Activated T-cell treated with anti-CD3 and anti-CD28 coated beads, Interleukin-2, amount 50 U/mL, for 4 hours (primary cell): ENCODE measurements at places on chromosomes 7 and 10.

DNA sequence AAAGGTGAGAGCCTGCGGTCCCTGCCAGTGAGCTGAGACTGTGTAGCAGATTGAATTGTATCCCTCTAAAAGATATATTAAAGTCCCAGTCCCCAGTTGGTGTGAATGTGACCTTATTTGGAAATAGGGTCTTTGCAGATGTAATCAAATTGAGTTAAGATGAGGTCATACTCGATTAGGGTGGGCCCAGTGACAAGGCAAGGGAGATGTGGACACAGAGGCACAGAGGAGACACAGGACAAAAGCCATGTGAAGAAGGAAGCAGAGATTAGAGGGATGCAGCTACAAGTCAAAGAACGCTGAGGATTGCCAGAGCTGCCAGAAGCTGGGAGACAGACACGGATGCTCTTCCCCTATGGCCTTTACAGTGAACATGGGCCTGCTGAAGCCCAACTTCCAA is 104.3 kb downstream of the CLEC2L start:
- DNase-seq: no peak

- DNase-seq: no peak
Measured at GRCh38 chr10:121590772-121591171, 7.5 kb downstream of the FGFR2 start.

GRCh38 chr7:71470326-71470725 is 338.4 kb downstream of the GALNT17 start:
- DNase-seq: no peak

- no peak for DNase-seq
Measured at GRCh38 chr10:47383261-47384147, 589 bp downstream of the ZNF488 start.

DNA sequence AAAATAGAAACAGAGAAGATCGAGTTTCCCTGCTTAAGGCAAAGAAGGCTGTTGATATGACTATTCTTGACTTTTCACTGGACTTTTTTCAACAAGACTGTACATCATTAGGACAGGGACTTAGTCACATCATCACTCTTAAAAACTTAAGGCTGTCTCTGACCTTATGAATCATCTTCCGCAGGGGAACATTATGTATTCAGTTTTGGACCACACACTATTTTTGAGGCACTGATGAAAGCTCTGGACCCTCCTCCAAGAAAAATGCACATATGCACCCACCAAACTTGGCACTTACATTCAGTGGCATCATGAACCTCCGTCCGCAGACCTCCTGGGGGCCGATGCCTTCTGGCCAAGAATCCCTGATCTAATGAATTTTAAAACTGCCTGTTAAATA is 96.4 kb downstream of the CALD1 start:
- no peak for DNase-seq

- DNase-seq: no peak
Measured at GRCh38 chr7:1204460-1205140, 28.1 kb upstream of the UNCX start.

DNA sequence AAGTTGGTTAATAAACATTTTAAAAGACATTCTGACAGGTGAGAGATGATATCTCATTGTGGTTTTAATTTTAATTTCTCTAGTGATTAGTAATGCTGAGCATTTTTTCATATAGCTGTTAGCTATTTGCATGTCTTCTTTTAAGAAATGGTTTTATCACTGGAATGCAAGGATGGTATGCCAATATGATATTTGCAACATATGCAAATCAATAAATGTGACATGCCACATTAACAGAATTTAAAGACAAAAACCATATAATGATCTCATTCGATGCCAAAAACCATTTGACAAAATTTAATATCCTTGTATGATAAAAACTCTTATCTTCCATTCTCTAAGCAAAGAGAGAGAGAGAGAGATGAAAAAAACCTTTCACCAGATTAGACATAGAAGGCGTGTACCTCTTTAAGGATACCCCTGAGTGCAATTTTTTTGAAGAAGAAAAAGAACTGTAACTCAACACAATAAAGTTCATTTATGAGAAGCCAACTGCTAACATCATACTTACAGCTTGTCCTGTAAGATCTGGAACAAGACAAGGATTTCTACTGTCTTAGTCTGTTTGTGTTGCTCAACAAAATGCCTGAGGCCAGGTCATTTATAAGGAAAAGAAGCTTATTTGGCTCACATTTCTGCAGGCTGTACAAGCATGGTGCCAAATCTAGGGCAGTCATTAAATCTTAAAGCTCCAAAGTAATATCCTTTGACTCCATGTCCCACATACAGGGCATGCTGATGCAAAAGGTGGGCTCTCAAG is 39.7 kb upstream of the ZMYND11 start:
- no peak for DNase-seq

DNA sequence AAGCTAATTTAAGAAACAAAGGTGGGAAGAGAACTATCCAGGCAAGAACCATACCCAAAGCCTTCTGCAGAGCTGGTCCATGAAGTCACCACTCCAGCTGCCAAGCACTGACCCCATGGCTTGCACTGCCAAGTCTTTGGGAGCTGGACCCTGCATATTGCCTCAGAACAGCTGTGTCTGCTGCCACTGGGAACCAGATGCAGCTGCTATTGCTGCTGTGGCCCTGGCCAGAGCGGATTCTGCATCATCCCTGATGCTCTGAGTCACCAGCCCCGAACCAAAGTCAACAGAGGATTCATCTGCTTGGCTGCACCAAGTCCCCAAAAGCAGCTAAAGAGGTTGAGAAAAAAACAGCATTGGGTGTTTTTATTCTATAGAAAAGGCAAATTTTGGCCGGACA is 39.2 kb upstream of the GSAP start:
- DNase-seq: no peak

DNA sequence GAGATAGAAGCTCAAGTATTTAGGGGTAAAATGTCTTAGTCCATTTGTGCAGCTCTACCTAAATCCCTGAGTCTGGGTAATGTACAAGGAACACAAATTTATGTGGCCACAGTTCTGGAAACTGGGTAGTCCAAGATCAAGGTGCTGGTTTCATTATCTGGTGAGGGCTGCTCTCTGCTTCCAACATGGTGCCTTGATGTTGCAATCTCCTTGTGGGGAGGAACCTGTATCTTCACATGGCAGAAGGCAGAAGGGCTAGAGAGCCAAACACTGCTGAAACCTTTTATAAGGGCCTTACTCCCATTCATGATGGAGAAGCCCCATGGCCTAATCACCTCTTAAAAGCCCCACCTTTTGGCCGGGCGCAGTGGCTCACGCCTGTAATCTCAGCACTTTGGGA is 8.7 kb upstream of the BAZ1B start:
- DNase-seq: no peak

DNA sequence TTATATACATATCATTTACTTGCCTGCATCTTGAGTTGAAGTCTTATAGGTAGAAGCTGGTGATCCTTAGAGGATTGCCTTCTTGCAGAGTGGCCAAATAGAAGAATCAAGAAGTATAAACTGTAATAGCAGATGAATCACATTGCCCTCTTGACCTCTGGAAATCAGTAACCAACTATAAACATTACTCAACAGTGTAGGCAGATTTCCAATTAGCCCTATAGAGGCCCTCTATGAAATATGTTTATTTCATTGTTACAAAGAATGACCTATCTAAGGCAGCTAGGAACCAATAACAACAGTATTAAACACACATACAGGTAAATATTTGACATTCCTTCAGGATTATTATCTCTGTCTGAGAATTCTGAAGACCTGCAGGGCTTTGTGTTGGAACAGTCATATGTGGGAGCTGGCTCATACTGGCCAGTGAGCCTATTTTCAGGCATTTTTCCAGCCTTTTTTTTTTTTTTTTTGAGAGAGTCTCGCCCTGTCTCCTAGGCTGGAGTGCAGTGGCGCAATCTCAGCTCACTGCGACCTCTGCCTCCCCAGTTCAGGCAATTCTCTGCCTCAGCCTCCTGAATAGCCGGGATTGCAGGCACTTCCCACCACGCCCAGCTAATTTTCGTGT is 7.2 kb upstream of the SRI start:
- DNase-seq: no peak

DNA sequence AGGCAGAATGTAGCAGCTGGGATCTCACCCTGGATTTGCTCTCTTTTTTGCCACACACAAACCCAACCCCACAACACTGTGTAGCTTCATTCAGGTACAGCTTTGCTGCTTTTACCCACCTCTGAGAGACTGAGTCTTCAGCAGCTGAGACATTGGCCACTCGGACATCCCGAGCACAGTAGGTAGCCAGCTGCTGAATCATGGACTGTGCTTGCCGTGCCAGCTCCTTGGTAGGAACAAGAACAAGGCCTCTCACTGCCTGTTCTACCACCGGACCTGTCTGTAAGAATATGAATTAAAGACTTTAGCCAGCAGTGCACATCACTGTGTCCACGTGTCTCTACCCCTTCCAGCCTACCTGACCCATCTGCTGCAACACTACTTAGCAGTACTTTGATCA is 937 bp downstream of the DDX56 start:
- DNase-seq: no peak

DNA sequence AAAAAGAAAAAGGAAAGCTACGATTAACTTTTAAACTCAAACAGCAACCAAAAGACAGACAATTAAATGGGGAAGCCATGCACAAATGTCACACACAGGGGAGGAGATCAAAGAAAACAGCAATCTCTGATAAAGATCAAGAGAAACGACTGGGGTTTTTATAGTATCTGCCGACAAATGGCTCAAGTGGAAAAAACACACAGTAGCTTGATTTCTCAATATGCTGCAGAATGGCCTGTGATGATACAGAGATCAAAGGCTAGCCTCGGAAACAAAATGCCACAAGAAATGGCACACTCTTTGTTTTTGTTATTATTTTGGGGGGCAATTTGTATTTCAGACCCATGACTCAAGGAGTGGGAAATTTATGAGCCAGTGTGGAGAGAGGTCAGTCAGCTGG is 126.1 kb downstream of the TEX36 start:
- no peak for DNase-seq

GRCh38 chr7:103447073-103447960 is 1.3 kb upstream of the SLC26A5 start:
- DNase-seq: no peak

DNA sequence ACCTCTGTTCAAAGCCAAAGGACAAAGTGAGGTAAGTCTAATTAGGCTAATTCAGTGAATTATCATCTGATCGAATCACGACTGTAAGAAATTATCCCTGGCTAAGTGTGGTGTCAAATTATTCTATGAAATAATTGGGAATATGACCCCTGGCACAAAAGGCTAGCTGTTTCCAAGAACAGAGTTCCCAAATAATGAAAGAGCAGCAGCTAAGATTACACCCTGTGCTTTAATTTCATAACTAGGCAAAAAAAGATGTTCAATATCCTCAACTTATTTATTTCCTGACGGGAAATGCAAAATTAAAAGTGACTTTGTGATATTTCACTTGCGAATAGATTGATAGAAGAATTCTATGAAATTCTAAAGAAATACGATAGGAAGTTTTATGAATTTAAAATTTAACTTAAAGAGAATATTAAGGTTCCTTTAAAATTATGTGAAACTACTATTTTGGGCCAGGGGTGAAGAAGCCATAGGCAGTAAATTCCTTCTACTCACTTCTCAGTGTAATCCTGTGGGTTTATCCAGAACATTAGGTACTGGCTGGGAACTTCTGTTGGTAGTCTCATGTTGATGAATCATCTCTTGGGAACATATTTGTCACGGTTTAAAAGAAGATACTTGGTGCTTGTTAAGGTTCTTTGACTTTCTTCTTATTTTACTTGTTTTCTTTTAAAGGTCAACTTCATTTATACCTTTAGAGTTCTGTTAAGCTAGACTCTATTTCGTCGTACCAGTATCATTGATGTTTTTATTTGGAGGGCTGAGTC is 148.5 kb downstream of the POLR1F start:
- DNase-seq: no peak

GRCh38 chr7:47408675-47409074 is 173.2 kb downstream of the TNS3 start:
- DNase-seq: no peak

GRCh38 chr7:37433166-37433565 is 15.5 kb downstream of the ELMO1 start:
- no peak for DNase-seq

DNA sequence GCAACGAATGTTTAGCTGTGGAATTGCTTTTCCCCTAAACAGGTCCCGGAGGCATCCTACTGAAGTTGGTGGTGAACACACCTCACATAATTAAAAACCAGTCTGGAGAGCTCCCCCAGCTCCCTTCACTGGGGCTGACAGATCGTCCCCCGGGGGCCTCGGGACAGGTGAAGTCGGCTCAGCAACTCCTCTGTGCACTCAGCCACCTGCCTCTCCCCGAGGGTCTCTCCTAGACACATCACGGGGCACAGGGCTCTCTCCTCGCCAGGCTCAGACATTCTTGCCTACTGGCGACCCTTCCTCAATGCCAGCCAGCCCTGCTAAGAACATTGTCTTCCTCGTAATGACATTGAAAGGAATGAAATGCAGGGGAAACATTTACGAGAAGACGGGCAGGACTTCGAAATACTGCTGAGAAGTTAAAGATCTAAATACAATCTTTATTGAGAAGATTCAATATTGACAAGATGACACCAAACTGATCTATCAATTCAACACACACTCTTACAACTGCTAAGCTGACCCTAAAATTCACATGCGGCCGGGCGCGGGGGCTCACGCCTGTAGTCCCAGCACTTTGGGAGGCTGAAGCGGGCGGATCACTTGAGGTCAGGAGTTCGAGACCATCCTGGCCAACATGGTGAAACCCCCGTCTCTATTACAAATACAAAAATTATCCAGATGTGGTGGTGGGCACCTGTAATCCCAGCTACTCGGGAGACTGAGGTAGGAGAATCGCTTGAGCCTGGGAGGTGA is 88.1 kb upstream of the DNAAF5 start:
- no peak for DNase-seq
